ENCODE measurements at places on chromosomes 12 and 14. TPM values are rescaled to one million over a fixed set of nuclear protein-coding genes. Genes with fewer than 3 reads are reported as not detected.

C12orf50 gene
- polyA plus RNA-seq, result not detected

RD3L gene
- polyA plus RNA-seq, result not detected

HCAR1 gene
- 0.05 TPM for polyA plus RNA-seq

UNC79 gene
- 0.04 TPM for polyA plus RNA-seq

ITPR2 gene
- polyA plus RNA-seq, result 4.1 TPM

TAMALIN gene
- polyA plus RNA-seq, result 7.2 TPM

BICDL1 gene
- polyA plus RNA-seq, result not detected

PAX9 gene
- polyA plus RNA-seq, result not detected

ANKS1B gene
- polyA plus RNA-seq, result 0.22 TPM

SYNDIG1L gene
- not detected for polyA plus RNA-seq

CACNA2D4 gene
- 0.22 TPM for polyA plus RNA-seq

MGP gene
- polyA plus RNA-seq, result 4.0 TPM

DGKA gene
- polyA plus RNA-seq, result 53.6 TPM

MDGA2 gene
- not detected for polyA plus RNA-seq

ING4 gene
- 66.6 TPM for polyA plus RNA-seq

FGD4 gene
- 4.7 TPM for polyA plus RNA-seq

CEBPE gene
- not detected for polyA plus RNA-seq

RPS6KL1 gene
- 0.37 TPM for polyA plus RNA-seq

ASCL1 gene
- not detected for polyA plus RNA-seq

ATL1 gene
- polyA plus RNA-seq, result 8.2 TPM

OVCH1 gene
- polyA plus RNA-seq, result 0.22 TPM

KTN1 gene
- polyA plus RNA-seq, result 69.7 TPM

SERPINA4 gene
- not detected for polyA plus RNA-seq

CTSG gene
- not detected for polyA plus RNA-seq

SYT10 gene
- polyA plus RNA-seq, result not detected

PPP1R1A gene
- polyA plus RNA-seq, result not detected

HRK gene
- not detected for polyA plus RNA-seq

KLHL33 gene
- 0.06 TPM for polyA plus RNA-seq
